ENCODE measurements at places on chromosomes 2 and 18.

DNA sequence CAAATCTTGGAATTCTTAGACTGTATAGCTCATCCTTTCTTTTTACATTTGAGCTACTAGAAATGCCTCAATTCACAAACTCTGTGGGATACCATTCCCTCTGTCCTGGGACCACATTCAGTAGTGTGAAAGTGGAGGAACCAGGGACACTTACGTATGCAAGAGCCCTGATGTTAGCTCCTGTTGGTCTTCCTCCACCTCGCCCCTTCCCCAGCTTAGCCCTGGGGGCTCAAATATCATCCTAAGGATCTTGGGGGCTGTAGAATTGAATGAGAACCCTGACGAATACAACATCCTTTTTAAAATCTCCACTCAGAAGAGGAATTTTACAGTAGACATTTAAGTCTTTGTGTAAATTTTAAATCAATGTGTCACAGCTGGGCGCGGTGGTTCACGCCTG, 65.2 kb upstream of the RAPH1 start:
- no peak for DNase-seq

GRCh38 chr18:9726936-9727335, 18.8 kb downstream of the RAB31 start:
- no peak for DNase-seq

DNA sequence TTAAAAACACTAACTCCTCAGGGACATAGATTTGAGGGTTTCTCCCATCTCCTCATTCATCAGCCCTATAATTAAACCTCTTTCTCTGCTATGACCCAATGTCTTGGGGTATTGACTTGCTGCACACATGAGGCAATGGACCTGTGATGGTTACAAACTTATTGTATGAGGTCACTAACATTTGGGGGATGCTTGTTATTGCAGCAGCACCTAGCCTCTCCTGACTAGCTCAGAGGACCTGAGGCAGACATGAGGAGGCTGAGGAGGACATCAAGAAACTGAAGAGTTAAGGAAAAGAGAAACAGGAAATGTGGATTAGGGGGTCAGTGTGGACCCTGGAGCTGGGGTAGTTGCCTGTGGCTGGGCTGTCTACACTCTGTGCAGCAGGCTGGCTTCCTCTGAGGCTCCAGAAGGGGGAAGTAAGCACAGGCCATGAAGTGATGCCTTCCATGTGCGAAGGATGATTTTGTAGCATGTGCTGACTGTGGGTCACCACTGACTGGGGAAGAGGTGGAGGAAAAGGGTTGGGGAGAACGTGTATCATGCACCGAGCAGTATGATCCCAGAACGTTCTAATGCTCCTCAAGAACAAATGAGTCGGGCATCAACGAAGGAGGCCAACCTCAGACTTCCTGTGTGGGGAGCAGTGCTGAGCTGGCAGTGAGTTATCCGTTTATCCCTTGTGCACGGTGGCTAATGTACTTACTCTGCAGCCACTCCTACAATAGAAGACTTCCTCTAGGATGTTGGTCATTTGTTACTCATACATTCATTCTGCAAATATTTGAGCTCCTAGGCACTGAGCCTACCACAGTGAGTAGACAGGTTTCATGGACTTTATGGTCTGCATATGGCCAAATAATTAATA, 42.1 kb upstream of the RFX8 start:
- no peak for DNase-seq

- no peak for DNase-seq
Observed at GRCh38 chr2:158760887-158761286, 34.2 kb upstream of the DAPL1 start.

- no peak for DNase-seq
Observed at GRCh38 chr2:189584686-189585085, 4.1 kb upstream of the SLC40A1 start.

DNA sequence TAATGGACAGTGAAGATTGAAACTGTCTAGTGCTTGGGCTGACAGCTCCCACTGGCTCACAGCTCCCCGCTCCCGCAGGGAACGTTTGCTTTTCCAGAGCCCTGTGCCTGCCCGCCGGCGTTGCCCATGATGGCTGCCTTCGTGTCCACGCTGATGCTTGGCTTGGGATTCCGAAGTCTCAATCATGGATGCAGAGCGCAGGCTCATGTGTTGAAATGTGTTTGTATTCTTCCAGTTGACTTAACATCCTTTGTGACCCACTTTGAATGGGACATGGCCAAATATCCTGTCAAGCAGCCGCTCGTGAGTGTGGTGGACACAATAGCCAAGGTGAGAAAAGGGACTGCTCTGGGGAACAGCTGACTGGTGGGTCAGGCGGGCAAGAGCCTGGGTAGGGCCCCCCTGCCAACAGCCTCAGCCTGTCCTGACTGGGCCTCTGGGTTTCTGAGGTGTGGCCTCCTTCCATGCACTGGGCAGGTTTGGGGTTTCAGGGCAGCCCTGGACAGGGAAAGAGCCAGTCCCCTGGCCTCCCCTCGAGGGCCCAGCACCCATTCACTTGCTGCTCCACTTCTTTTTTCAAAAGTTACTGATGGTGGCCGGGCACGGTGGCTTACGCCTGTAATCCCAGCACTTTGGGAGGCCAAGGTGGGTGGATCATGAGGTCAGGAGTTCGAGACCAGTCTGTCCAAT, 42.8 kb downstream of the ATP6V1C2 start:
- no peak for DNase-seq

DNA sequence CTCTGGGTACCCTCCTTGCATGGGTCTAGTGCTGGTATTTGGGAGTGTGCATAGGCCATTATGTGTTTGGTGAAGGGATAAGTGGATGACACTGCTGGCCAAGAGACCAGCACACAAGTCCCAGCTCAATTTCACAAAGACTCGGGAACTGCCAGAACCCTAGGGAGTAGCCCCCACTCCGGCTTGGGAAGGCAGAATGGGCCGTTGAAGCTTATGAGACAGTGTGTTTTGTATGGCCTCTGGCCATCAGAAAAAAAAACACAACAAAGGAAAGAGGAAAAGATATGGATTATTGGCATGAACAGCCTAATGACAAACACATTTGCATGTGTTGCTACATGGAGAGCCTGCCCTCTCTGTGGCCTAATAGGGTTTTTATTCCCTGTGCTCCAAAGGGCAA, 144.2 kb downstream of the TTC32 start:
- no peak for DNase-seq

- no peak for DNase-seq
Observed at GRCh38 chr2:220227266-220227920, 600.0 kb downstream of the SLC4A3 start.

DNA sequence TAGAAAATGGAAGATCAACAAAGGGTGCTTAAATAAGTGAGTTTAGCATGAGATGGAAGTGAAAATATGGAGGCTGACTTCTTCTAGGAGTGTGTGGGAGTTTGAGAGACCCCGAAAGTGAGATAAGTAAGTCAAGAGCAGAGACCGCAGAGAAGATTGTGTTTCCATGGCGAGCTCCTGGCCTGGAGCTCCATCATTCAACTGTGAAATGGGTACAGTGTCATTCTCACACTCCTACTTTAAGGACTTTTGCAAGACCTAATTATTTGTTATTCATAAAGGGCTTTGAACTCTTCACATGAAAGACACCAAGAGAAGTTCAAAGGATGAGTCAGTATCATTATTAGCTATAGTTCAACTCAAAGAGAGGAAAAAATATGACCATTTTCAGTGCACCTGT, 134.2 kb upstream of the PIK3C3 start:
- no peak for DNase-seq

DNA sequence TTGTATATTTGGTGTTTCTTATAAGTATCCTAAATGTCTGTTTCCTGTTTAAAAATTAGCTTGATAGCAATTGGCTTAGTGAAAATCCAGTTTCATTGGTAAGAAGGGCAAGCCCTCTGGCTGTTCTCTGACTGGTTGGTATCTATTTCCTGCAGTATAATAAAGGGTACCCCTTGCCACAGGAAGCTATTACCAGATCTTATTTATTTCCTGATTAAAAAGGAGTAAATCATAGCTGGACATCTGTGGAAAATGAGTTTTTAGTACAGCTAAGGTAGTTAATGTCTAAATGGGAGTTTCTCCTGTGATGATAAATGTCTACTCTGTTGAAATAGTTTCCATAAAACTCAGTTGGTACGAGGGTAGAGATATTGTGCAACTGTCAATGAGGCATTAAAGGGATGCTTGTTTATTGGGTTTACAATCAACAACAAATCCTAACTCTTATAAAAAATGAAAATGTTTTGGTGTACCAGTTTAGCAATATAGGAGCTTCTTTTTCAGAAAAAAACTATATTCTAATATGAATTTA, 58.7 kb downstream of the FASTKD2 start:
- DNase-seq, result no peak

GRCh38 chr2:69616755-69617154, 26.8 kb downstream of the AAK1 start:
- peak; percentile 7 for DNase-seq

DNA sequence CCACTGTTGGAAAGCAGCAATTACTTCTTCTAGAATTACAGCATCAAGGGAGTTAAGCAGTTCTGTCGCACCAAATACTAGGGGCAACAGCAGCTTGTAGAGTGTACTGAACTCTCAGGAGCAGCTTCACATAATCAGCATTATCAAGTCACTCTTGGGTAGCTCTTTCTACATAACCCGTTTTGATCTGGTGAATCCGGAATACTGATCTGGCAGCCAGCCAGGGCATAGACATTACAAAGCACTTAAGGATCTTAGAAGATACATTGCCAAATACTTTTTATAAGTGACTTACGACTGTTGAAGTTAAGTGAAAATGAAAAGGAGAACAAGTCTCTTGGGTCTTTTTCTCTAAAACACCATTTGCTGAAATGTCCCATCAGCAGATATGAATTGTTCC, 73.2 kb upstream of the NETO1 start:
- no peak for DNase-seq

GRCh38 chr2:156803243-156803642, 367.1 kb downstream of the GPD2 start:
- no peak for DNase-seq

GRCh38 chr18:25136416-25137196, 215.4 kb downstream of the ZNF521 start:
- DNase-seq, result no peak

GRCh38 chr2:185583058-185583816, 155.4 kb upstream of the FSIP2 start:
- DNase-seq, result no peak

GRCh38 chr2:150735894-150736498, 248.5 kb upstream of the RND3 start:
- no peak for DNase-seq

DNA sequence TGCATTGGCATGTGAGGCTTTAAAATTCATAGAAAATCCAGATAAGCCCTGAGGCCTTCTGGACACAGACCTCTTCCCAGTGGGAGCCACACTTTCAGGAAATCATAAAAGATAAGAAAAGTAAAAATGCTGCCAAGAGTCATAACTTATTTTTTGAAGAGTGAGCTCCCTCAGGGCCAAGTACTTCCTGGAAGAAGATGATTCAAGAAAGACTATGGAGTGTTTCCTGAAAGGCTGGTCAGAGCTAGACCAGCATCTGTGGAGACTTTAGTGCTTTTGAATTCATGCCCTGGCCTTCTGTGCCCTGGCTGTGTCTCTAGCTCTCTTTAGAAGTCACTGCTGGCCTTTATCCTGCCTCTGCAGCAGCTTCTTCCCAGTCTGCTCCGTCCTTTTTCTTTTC, 6.4 kb upstream of the XDH start:
- no peak for DNase-seq

DNA sequence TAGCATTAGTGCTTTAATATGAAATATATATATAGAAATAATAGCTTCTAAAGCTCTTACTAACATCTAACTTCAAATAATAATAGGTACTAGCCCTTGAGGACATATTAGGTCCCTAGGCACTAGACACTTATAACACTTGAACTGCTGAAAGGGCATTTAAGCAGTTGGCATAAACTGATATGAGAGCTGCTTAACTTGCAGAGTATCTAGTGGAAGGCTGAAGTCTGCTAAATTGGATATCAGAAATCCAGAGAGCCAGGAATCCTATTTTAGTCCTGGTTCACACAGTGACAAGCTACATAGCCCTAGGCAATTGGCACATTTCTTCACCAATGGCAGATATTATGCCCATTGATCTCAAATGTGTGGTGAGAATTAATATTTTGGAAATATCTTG, 326.9 kb upstream of the UBE2E3 start:
- no peak for DNase-seq

GRCh38 chr2:203603456-203604389, 68.6 kb upstream of the RAPH1 start:
- DNase-seq, result no peak

GRCh38 chr18:28522236-28522635, 345.3 kb upstream of the CDH2 start:
- DNase-seq, result no peak

- DNase-seq, result no peak
Observed at GRCh38 chr2:15906778-15907177, 33.6 kb upstream of the MYCN start.

GRCh38 chr2:24970483-24971285, 1.1 kb downstream of the DNAJC27 start:
- no peak for DNase-seq

- no peak for DNase-seq
Observed at GRCh38 chr2:41821167-41821566, 226.7 kb upstream of the PKDCC start.

All from stimulated activated CD4-positive, alpha-beta T cell treated with anti-CD3 and anti-CD28 coated beads, Interleukin-15, amount 100 ng/mL, for 1 hour (primary cell).